Spinal cord (tissue), 10 donors: ENCODE measurements at places on chromosomes 12 and 14.
A peak's percentile ranks its signal among the peaks of the same experiment; 100 is the strongest.

- DNase-seq: peak; percentile 78
These were observed 143.7 kb upstream of the FRMD6 start for GRCh38 chr14:51507906-51508511.

- DNase-seq: no peak
These were observed 149.0 kb upstream of the ARID2 start for GRCh38 chr12:45580356-45580969.

DNA sequence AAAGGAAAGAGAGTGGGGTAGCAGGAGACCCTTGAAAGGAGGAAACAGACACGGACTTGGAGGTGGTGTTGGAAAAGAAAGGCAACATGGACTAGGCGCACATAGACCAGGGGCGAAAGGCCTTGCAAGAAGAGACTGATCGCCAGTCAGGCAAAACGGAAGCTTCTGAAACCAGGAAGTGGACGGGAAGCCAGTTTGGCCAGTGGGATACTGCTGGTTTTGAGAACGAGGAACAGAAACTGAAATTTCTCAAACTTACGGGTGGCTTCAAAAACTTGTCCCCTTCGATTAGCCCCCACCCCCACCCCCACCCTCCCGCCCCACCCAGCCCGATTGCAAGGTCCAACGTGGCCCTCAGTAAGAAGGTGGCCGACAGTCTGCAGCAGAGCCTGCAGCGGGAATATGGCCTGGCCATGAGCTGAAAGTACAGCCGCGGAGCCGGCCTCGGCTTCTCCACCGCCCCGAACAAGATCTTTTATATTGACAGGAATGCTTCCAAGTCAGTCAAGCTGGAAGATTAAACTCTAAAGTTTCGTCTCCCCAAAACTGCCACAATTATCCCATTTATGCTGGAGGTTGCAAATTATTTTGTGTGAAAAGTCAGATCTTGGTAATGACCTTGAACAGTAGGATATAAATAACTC lies 364.7 kb downstream of the BCAT1 start:
- DNase-seq: no peak

GRCh38 chr14:24289649-24290280 lies 9.8 kb downstream of the DHRS1 start:
- DNase-seq: no peak

GRCh38 chr12:98579347-98579746 lies 14.1 kb upstream of the SLC25A3 start:
- DNase-seq: no peak
